ENCODE measurements at places on chromosomes 16 and 17.

GRCh38 chr16:79325226-79325945 lies 275.2 kb downstream of the MAF start:
- no peak for DNase-seq

GRCh38 chr17:35022536-35023063 lies 40.9 kb downstream of the RFFL start:
- DNase-seq: no peak

DNA sequence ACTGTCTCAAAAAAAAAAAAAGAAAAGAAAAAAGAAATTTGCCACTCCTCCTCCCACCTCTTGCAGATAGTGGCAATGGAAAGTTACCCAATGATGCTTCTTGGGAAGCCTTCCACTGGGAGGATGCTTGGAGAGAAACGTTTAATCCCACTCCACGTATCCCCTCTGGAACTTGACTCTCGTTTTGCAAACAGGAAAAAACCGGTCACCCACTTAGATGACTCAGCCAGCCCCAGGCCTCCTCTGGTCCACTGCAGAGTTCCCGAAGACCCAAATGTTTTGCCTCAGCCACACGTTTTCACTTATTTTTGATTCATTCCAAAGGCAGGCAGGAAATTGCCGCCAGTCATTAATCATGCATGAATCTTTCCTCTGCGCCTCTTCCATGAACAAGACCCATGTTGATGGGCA lies 9.3 kb upstream of the TNFRSF17 start:
- DNase-seq: no peak

DNA sequence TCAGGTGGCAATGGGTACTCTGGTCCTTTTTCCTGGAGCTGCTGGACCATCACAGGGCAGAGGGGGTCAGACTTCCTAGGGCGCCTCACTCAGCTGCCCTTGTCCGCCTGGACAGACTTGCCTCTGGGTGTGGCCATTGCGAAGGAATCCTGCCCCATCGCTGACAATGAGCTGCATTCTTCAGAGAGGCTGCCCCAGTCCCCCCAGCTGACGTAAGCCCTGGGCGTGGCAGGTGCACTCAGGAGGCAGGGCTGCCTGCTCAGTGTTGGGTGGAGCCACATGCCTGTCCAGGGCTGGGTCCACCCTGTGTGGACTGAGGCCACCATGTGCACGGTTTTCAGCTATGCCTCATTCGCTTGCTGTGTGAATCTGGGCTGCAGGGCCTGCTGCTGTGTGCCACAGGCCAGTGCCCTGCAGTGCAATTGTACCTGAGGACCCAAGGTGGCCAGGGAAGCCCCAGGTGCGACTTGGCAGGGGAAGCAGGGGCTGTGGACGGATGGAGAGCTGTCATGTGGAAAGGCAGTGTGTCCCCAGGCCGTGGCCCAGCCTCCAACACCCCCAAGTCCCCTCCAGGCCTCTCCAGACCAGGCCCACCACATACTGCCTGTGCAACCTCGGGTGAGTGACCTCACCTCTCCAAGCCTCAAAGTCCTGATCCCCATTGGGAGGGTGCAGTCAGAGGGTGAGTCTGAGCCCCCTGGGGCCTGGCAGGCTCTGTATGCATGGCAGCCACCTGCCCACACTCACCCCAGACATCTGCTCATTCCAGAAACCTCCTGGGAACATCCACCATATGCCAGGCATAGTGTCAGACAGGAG lies 14.0 kb upstream of the MPRIP start:
- DNase-seq: peak; percentile 45

- no peak for DNase-seq
These were observed 6.1 kb upstream of the ALOX12 start for GRCh38 chr17:6989779-6990178.

DNA sequence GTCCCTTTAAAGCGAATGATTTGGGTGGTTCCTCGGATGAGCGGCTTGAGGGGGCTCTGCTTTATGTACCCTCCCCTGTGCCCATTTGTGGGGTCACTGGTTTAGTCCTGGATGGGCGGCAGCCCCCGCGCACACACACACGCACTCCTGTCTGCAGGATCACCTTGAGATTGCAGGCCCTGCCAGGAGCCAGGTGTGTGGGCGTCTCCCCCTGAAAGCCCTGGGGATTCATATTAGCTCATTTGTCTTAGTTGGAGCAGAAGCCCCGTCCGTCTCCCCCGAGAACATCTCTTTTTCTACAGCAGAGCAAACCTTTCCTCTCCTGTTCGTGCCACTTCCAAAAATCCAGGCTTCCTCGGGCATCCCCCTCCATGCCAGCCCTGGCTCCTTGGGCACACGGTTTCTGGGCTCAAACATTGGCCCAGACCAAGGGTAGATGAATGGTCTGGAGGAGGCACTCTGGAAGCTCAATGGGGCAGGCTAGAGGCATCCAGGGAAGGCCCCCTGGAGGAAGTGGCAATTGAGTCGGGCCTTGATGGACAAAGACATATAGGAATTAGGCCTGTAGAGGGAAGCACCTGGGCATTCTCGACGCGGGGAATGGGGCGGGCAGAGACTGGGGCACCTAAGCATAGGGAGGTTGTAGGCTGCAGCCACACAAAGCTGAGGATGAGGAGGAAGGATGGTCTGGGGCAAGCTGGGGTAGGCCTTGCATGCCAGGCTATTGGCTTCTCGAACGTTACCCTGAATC lies 218.5 kb upstream of the GSE1 start:
- DNase-seq: no peak
